SW 1271 (cell line): ENCODE measurements at places on chromosomes 5 and 9.
A peak's percentile ranks its signal among the peaks of the same experiment; 100 is the strongest.

DNA sequence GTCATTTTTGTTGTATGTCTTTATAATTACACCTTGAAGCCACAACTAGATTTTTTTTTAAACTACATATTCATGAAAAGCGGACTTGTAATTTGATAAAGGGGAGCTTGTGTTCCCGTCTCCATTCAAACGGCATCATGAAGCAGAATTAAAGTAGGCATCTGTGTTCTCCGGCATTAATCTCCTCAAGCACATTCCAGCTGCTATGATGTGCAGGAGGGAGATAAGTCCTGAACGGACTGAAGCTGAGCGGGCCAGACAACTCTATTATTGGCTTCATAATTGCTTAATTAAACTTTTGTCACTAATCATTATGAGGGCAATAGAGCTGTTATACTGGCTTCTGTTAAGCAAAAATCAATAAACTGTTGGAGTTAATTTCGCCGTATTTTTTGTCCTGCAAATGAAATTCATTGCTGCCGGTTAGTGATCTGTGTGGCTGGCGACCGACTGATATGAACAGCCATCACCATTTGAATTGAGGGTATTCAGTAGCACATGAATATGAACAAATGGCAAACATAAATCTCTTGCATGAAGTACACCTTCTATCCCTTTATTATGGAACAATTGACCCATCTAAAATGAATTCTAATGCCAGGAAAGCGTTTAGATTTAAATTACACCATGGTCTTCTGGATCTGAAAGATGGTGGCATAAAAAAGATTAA, 408.8 kb upstream of the IRX1 start:
- no peak for DNase-seq

DNA sequence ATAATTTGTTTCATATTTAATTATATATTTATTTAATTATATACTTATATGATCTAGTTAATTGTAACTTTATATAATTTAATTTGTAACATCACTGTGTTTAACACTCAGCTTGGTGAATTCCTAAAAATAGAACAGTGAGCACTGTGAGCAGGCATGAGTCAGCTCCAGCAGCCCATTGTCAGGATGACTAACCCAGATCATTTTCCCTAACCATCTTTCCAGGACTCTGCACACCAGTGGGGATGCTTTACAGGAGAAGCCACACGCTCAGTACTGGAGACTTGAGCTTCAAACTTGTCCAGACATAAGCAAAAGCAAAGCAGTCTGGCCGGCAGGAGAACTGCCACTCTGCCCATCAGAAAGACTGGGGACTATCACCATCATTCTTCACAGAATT, 446.2 kb upstream of the TRPC7 start:
- peak; percentile 46 for DNase-seq

DNA sequence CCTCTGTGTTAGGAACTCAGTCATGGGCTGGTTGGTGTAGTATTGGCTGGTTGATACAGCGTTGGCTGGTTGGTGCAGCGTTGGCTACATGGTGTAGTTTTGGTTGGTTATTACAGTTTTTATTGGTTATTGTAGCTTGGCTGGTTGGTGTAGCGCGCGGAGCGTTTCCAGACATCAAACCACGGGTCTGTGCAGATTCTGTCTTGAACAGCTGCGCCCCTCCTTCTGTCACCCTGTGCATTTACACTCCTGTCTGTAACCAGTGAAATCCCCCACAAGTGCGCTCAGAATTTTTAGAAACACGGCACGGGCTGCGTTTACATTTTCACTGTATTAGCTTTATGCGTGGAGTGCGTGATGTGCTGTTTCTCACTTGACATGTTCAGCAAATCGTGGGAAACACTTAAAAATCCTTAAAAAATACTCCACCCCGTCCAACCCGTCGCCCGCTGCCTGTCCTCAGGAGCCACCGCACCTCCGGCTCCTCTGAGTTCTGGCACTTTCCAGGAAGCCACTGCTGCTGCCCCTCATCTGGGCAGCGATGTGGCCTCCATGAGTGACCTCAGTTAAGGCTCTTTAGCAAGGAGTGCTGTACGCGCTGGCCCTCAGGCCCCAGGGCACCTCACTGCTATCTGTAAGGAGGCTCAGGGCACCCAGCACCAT, 20.8 kb downstream of the NKD2 start:
- no peak for DNase-seq

GRCh38 chr5:151897020-151897552, 27.6 kb downstream of the GLRA1 start:
- DNase-seq, result no peak

- no peak for DNase-seq
Measured at GRCh38 chr9:101467690-101468089, 32.1 kb upstream of the ALDOB start.

DNA sequence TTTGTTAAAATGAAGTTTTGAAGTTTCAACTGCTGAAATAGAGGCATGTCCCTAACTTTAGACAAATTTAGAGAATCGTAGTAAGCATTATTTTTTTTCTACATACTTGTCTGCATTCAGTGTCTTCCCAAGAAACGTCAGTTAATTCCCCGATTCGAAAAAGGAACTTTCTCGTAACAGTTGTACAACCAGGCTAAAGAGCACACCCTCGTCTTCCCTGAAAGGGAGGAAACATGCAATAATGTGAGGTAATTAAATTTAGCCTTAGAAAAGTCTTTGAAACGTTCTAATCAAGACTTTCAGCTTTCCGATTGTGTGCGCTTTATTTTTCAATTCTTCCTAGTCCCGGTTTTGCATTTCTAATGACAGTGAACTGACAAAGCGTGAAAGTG, 374 bp upstream of the SLC1A3 start:
- no peak for DNase-seq

- DNase-seq, result no peak
Measured at GRCh38 chr9:6243746-6244145, 28.1 kb downstream of the IL33 start.

DNA sequence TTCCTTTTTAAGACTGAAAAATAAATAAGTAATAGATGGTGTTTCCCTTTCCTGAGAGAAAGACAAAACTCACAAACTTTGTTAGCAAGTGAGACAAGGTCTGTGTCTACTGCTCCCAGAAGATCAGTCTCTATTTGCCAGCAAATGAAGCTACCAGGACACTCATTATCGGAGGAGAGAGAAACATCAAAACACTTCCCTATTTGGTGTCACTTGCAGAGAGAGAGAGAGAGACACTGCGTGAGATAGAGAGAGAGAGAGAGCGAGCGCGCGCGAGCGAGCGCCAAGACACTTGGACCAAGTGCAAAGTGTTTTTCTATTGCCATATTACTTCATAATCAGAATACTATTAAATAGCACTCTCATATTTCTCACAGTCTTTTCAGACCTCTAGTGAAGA, 142.7 kb downstream of the KCNN2 start:
- no peak for DNase-seq

DNA sequence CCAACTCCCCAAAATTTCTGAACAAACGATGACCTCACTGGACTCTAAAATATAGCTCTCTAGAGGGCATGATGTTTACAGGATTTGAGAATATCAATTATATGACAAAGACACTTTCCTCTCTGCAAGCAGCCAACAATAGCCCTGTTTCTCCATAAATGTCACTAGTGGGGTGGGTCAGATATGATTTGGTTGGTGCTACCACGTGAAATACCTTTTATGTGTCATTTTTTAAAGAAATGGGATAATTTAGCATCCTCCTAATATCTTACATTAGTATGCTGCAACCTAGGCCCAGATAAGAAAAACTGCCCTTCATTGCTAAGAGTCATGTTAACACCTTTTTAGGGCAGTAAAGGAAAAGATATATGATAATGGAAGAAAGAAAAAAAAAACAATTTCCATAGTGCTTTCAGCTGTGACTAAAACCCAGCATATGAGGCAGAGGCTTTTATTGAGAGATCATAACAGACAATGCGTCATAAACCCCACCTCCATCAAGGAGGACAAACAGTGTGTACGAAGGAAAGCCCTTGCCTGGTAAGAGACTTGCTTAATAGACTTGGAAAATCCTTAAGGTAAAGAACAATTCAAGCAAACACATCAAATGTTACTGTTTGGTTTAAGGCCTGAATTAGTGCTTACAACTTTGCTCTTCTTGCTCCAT, 372.4 kb upstream of the PAPPA start:
- no peak for DNase-seq

GRCh38 chr9:84136119-84136868, 155.7 kb downstream of the RMI1 start:
- no peak for DNase-seq

DNA sequence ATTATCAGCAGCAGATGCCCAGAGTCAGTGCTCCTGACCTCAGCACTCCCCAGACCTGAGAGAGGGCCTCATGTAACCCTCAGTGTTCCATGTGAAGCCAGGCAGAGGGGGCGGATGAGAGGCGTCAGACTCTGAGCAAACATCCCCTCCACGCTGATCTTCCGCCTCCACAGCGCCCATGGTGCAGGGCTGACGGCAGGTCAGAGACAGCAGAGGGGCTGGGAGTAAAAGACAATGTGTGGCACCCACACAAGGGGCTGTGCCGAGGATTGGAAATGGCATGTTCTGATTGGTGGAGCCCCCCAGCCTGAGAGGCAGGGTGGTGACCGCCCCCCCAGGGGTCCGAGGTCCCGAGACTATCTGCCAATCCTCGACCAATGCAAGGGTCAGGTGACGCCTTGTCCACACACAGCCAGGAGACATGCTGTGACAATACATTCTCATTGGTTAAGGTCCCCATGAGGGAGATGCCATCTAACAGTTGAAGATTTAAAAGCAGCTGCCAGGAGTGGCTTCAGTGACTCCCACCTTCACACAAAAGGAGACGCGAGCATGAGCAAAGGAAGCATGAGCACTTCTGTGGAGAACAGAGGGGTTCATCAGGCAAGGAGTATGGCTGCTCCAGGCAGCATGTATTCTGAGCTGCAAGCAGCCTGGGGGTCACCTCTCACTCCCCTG, 19.3 kb upstream of the SLC25A51 start:
- DNase-seq, result no peak

DNA sequence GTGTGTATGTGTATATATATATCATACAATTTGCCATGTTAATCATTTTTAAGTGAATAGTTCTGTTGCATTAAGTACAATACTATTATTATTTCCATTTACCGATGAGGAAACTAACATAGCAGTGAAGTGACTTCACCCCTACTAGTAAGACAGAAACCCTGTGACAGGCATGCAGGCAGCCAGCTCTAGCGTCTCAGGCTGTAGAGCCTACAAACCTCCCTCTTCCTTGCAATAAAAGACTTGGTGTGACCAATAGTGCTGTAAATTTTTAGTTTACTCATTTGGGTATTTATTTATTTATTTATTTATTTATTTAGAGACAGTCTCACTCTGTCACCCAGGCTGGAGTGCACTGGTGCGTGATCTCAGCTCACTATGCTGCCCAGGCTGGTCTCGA, 24.7 kb downstream of the FNBP1 start:
- no peak for DNase-seq

DNA sequence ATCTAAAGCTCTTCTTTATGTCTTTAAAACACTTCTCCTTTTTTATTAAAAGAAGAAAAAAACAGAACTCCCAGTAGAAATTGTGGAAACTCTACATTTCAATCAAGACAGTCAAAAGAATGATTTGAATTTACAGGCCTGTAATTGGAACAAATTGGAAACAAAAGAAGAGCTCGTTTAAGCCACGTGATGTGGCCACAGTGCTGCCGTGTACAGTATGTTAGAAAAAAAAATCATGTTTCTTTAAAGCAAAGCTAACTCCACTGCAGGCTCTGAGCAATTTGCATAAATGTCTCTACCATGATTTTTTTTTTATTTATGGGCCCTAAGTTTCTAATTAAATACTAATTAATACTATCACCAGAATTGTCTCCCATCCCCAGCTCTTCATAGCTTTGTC, 325.6 kb downstream of the ZSWIM6 start:
- no peak for DNase-seq

GRCh38 chr5:173330338-173331206, 2.4 kb upstream of the STC2 start:
- DNase-seq, result no peak

GRCh38 chr5:53335115-53335514, 145.3 kb upstream of the FST start:
- no peak for DNase-seq

GRCh38 chr5:5239191-5239590, 99.1 kb downstream of the ADAMTS16 start:
- DNase-seq, result no peak

GRCh38 chr9:24218656-24219055, 327.0 kb downstream of the IZUMO3 start:
- DNase-seq, result no peak

- DNase-seq, result no peak
Measured at GRCh38 chr9:134442486-134443173, 116.4 kb downstream of the RXRA start.

- DNase-seq, result no peak
Measured at GRCh38 chr5:56962286-56962685, 10.4 kb upstream of the MIER3 start.

DNA sequence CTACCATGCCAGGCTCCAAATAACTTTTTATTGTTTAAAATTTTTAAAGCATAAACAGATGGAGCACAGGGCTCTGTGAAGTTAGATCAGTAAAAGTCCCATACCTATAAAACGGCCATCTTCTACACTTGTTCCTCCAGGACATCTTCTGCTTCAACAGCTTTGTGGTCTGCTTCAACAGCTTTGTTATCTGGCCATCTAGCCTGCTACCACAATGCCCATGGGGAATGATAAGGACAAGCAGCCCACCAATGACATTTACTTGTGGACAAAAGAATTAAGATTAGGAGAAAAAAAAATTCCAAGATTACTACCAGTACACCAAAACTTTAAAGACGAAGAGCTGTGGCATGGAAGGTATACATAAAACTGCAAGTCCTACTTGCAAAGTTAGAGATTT, 2.2 kb upstream of the VPS13A start:
- DNase-seq, result no peak

- no peak for DNase-seq
Measured at GRCh38 chr5:72702881-72703434, 113.5 kb upstream of the TNPO1 start.

GRCh38 chr9:125854553-125855275, 107.5 kb downstream of the PBX3 start:
- DNase-seq, result no peak

- no peak for DNase-seq
Measured at GRCh38 chr9:70579686-70580085, 165.2 kb upstream of the KLF9 start.

DNA sequence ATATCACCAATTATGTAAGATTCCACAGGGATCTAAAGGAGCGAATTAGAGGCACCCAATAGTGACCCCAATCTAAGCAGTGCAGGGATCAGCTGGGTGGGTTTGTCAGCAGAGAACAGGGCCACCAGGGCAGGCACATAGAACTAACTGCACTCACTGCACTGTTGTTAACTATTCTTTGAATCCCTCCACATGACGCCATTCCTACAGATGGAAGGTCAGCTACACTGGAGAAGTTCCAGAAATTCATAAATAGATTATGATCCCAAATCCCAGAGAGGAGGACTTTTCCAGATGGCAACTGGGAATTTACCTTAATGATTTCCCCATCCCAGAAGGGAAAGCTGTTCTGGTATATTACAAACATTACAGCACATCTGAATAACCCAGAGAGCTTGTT, 84.2 kb downstream of the THBS4 start:
- DNase-seq, result no peak

GRCh38 chr9:86652736-86653135, 294.6 kb downstream of the GAS1 start:
- DNase-seq, result no peak

GRCh38 chr9:25742256-25742655, 64.0 kb upstream of the TUSC1 start:
- DNase-seq, result no peak

GRCh38 chr9:15763371-15763770, 210.5 kb downstream of the CCDC171 start:
- no peak for DNase-seq

- no peak for DNase-seq
Measured at GRCh38 chr5:168647083-168647482, 67.9 kb upstream of the PANK3 start.
